ENCODE measurements at places on chromosomes 6 and 20.
A peak's percentile ranks its signal among the peaks of the same experiment; 100 is the strongest.

DNA sequence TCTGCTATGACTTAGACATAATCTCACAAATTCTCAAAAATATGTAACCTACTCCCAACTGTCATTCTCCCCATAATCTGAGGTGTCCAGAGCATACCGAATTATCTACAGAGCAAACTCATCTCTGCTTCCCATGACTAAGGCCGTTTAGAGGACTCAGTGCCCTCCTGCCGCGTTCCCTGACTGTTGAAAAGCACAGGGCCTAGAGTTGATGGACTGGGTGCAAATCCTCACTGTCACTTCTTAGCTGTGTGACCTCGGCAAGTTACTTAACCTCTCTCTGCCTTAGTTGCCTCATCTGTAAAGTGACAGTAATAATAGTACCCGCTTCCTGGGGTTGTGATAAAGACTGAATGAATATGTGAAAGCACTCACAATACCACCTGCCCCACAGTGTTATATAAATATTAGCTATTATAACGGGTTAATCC lies 4.7 kb upstream of the TUBB2A start:
- DNase-seq, result no peak

DNA sequence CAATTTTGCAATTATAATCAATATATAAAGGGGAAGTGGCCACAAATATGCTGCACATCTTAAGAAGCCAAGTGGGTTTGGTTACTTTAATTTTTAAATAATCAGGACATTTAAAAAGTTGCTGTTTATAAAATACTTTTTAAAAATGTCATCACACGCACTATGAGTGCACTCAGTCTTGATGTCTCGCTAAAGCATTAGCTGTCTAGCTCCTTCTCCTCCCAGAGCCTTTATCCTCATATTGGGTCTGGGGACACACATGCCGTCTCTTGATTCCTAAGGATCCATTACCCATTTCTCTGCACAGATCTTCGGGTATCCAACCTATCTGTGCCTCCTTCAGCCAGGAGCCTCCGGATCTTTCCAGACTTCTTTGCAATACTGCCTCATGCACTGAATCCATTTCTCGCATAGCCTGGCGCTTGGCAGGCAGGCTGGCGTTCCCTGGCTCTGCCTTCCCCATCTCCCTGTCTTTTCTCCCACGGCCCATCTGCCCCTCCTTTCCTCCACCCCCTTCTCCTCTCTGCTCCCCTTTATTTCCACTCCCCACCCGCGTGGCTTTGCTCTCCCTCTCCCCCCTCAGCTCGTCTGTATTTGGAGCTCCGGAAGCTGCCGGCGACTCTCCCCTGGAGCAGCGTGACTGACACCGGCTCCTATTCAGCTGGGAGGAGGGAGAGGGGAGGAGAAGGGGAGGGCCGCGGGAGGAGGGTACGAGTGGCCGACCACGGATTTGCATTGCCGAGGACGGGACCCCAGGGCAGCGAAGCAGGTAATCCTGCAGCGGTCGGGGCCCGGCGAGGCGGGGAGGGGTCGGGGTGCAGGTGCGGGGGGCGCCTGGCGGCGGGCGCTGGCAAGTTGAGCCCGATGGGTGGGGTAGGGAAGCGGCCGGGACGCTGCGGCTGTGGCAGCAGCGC lies at the start of gene CAP2:
TSS of gene CAP2 (plus strand) at position 618 of the 914 bp plus-strand sequence. CDS start 27,961 bp downstream, outside the sequence.
- peak; percentile 50 for DNase-seq

DNA sequence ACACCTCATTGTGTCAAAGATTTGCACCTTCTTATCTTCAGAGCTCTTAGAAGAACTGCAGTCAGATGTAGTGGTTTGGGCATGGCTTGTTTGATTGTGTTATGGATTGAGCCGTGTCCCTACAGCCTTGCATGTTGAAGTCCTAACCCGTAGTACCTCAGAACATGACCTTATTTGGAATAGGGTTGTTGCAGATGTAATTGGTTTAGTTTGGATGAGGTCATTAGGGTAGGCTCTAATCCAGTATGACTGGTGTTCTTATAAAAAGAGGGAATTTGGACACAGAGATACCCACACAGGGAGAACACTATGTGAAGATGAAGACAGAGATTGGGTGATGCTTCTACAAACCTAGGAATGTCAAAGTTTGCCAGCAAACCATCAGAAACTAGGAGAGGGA lies 35.4 kb upstream of the PHACTR2 start:
- DNase-seq, result no peak

- DNase-seq, result no peak
Observed at GRCh38 chr20:45970646-45971424, 1.2 kb downstream of the ZNF335 start.

DNA sequence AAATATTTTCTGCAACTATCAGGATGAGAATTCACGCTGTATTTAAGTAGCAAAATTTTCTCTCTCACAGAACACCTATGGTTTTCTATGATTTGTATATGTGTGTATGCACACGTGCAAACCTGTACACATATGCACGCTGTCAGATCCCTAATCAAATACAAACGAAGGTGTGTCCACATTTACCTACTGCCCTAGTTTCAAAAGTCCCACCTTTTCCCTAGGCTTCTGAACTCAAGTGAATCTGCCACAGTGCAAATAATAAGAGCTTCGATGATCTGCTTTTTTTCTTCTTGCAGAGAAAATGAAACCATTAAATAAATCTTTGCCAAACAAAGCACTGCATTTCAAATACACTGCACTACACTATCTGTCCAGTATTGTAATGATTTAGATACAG lies 6.5 kb downstream of the HIVEP2 start:
- no peak for DNase-seq

DNA sequence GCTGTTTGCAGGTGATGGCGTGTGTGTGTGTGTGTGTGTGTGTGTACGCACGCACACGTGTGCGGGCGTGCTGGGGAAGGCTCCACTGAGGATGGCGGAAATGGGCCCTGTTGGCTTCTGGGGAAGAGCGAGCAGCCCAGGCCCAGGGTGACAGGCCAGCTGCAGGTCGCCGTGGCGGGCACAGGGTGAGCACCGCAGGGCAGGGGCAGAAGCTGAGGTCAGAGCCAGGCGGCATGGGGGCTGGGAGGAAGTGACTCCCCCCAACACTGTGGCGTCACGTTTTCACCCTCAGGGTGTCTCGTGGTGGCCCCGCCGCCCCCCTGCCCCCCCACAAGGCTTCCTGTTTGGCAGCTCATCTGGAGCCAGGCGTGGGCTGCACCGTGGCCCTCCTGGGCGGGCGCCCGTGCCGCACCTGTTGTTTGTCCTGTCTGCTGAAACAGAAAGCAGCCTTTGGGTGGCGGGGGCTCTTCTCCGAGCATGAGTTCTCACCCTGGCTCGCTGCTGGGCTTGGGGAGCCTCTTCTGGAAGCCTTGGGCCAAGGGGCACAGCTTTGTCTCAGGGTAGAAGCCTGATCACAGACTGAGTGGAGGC lies 7.1 kb downstream of the RBM38 start:
- no peak for DNase-seq

DNA sequence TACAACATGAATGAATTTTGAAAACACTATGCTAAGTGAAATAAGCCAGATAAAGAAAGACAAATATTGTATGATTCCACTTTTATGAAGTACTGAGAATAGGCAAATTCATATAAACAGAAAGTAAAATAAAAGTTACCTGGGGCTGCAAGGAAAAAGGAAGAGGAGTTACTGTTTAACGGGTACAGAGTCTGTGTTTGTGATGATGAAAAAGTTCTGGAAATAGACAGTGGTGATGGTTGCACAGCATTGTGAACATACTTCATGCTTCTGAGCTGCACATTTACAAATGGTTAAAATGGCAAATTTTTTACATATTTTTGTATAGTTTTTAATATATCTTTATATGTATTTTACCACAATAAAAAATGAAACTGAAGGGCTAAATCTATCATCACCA lies 29.4 kb downstream of the EPB41L2 start:
- DNase-seq, result no peak

DNA sequence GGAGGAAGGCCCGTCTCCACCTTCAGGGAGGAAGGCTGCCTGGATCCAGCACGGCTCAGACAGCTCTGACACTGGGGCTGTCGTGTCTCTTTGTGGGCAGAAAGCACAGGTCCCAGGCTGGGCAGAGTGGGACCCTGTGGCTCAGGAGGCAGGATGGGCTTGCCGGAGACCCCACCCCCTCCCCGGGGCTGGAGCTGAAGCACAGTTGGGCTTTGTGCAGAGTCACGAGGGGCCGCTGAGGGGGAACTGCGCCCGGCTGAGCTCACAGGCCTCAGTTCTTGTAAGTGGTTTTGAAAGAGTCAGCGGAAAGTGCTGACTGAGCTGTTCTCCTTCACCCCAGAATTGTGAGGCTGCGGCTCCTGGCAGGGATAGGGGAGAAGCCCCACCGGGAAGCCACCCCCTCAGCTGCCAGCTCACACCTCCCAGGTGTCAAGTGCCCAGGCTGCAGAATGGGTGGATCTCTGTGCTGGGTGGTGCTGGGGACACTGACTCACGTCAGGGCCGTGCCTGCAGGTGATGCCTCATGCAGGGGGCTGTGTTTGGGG lies 145.5 kb upstream of the RNF24 start:
- DNase-seq, result peak; percentile 87

DNA sequence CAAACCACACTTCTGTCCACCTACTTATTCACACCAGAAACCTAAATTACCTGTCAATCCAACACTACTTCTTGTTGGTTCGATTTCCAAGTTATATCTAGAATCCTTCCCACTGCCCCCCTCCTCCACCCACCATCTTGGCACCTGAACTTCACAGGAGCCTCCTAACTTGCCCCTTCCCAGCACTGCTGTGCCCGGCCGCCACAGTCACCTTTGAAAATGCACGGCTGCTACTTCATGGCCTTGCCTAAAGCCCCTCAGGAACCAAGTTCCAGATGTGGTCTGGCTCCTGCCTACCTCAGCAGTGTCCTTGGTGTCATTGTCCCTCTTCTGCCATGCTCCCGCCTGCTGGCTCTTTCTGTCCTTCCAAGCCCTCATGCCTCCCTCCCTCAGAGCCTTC lies 31.2 kb downstream of the PKIG start:
- DNase-seq, result no peak

- DNase-seq, result no peak
Observed at GRCh38 chr6:125477844-125478243, 176.1 kb upstream of the HDDC2 start.

GRCh38 chr6:133241086-133241900 lies at the start of gene EYA4:
TSS of gene EYA4 (plus strand) at chr6:133241357. CDS start at chr6:133274781, 33,424 bp downstream.
- no peak for DNase-seq

DNA sequence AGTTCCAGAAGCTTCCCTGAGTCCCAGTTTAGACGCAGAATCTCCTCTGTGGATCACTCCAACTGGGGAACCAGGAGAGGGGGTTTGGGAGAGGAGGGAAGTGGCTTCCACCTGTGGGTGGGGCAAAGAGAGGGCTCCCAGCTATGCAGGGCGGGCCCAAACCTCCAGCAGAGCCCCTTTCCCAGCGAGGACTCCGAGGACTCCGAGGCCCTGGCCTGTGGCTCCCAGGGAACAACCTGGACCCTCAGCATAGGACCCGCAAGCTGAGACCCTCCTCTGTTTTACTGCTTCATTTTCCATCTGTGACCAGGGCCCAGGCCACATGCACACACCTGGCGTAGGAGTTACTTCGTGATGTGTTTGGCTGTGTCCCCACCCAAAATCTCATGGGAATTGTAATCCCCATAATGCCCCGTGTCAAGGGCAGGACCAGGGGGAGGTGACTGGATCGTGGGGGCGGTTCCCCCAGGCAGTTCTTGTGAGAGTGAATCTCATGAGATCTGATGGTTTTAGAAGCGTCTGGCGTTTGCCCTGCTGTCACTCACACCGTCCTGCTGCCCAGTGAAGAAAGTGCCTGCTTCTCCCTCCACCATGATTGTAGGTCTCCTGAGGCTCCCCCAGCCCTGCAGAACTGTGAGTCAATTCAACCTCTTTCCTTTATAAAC lies 27.9 kb downstream of the NTSR1 start:
- DNase-seq, result no peak
